Natural killer cell (primary cell): ENCODE measurements at places on chromosomes 2 and 18.

- DNase-seq: no peak
These were observed 992.7 kb downstream of the BCL11A start for GRCh38 chr2:59560769-59561168.

DNA sequence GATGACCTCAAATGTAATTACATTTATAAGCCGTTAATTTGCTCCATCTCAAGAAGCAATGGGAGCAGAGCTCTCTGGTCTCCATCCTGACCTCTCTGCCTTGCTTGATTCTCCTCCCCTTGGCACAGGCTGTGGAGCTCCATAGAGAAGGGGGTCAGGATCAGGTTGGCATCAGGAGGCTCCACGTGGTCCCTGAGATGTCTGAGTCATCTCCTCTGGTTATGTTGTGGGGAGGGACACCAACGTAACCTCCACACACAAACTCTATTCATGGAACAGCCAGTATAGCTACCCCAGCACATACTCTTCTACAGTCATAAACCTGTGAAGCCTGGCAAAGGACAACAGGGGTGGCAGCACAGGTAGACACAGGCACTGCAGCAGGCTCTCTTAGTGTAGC, 29.0 kb downstream of the TRABD2A start:
- no peak for DNase-seq

DNA sequence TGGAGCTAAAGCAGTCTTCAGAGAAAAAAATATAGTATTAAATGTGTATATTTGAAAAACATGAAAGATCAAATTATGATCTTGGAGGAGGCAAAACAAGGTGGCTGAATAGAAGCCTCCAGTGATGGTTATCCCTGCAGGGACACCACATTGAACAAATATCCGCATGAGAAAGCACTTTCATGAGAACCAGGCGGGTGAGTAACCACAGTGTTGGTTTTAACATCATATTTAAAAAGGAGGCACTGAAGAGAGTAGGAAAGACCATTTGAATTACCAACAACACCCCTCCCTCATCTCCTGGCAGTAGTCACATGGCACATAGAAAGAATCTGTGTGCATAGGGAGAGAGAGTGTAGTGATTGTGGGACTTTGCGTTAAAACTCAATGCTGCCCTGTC, 759.6 kb upstream of the NRXN1 start:
- no peak for DNase-seq

GRCh38 chr2:135657806-135658582, 83.7 kb upstream of the UBXN4 start:
- peak; percentile 78 for DNase-seq

- DNase-seq: no peak
These were observed 713.0 kb downstream of the LRRTM4 start for GRCh38 chr2:76809136-76809535.

DNA sequence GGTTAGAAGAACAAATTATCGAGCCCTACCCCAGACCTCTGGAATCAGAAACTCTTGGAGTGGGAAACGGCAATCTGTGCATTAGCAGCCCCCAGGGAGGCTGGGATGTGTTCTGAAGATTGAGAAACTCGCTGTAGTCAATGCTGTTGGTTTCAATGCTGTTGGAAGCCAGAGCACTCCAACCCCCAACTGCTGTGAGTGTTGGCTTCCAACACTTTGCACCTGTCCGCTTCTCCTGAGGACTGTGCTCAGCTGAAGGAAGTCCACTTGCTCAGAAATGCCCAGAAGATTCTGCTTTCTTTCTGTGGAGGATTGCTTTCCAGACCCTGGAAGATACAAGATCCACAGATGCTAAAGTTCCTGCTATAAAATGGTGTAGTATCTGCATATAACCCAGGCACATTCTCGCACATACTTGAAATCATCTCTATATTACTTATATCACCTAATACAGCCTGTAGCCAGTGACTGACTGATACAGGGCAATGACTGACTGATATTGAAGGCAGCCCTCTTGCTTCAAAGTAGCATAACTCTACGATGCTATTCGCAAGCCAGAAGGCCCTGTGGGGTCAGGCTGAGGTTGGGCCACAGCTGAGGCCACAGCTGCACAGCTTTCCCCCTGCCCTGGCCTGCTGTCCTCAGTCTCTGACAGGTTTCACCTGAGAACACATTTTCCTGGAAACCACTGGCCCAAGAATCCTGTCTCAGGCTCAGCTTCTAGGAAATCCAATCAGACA, 757.7 kb upstream of the ID2 start:
- DNase-seq: no peak

DNA sequence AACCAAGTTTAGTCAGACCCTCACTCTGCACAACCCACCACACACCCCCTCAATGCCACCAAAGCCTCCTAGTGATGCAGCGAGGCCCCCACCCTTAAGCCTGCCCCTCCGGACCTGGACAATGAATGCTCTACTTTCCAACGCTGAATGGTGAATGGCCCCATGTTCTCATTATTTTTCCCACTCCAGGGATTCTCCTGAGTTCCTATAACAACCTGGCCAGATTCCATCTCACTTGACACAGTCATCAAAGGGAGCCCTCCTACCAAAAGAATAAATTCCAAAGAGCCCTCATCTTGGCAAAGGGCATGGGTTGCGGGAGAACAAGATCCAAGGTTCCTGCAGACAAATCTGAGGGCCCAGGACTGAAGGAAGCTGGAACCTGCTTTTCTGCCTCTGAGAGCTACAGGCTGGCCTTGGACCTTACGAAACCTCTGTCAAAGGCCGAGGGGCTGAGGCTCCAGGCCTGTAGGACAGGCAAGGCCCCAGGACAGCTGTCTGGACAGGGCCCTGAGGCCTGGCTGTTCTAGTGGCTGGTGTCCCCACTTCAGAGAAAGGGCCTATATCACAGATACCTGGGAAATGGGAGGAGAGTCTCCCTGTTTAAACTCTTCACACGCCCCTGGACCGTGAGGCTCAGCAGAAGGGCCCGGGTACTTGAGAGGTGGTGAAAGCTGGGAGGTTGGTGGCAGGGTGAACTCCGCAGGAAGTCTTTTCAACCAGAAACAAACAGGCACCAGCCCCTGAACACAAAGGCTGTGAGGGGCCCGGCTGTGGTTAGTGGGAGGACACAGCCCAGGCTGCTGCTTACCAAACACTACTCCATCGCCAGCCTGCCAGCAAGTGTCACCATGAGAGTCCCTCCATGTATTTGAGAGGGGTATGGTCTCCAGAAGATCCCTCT, 27.3 kb downstream of the SFXN5 start:
- peak; percentile 16 for DNase-seq

- no peak for DNase-seq
These were observed 52.8 kb upstream of the RMDN2 start for GRCh38 chr2:37872192-37872750.

GRCh38 chr2:134202371-134202770, 51.5 kb upstream of the MGAT5 start:
- no peak for DNase-seq

GRCh38 chr2:127197475-127198385, 22.4 kb downstream of the CYP27C1 start:
- peak; percentile 64 for DNase-seq

DNA sequence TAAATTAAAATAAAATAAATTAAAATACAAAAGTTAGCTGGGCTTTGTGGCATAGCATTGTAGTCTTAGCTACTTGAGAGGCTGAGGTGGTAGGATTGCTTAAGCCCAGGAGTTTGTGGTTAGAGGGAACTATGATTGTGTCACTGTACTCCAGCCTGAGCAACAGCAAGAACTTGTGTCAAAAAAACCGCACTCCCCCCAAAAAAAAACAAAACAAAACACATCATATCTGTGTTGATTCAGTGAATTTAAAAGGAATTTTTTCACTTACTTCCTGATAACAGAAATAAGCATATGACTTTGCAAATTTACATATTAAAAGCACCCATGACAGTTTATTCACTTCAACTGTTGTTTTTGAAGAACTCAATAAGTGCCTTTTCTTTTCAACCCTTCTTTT, 68.1 kb upstream of the PELI1 start:
- no peak for DNase-seq

DNA sequence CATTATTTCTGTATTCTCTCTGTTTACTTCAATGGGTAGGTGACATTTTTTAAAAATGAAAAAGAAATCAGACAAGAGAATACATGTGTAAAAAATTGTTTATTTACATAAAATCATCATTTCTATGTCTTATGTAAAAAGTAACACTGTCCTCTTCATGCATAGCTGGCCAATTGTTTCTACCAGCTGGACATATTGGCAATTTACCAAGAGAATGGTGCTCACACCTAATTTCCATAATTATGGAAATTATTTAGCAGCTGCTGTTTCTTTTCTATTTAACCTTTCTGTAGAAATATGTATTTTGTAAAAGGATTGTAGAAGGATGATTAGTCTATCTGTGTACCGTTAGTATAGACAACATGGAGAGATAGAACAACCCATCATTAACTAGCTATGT, 791.9 kb downstream of the TRIB2 start:
- no peak for DNase-seq

DNA sequence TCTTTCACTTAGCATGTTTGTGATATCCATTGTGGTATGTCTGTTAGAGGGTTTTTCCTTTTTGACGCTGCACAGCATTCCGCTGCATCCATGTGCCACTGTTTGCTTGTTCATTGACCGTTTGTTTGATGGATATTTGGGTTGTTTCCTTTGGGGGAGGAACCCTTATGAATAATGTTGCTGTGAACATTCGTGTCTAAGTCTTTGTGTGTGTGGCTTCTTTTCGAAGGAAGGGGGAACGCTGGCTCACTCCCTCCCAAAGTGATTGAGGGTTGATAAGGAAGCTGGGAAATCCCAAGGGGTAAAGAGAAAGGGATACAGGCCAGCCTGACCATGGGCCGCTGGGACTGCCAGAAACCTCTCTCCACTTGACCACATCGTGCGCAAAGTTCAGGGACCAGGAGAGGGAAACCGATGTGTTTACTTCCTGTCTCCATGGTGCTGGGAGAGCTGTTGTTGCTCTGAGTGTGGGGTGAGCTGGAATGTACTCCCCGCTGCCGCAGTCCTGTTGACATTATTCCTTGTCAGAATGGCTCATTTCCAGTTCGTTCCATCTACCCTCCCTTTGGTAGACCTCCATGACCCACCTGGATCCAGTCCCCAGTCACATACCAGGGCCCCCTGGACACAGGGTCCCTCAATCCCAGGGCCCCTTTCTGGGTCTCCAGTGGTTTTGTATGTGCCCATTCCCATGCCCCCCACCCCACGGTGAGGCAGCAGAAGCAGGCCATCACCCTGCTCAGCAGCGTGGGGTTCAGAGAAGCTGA, 39.6 kb downstream of the HS1BP3 start:
- no peak for DNase-seq

DNA sequence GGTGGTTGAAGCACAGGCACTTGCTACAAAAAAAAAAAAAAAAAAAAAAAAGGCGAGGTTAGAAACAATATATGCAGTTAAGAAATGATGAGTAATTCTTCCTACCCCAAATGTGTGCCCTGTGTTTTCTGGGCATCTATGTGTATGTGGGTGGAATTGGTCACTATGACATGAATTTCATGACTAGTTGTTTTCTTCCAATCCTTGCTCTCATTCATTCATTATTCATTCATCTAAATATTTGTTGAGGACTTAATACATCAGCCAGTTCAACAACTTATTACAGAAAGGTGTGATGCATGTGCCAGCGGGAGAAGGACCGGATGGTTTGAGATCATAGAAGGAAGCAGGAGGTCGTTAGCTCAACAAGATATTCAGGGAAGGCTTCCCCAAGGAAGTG, 8.3 kb upstream of the EGR4 start:
- DNase-seq: no peak

DNA sequence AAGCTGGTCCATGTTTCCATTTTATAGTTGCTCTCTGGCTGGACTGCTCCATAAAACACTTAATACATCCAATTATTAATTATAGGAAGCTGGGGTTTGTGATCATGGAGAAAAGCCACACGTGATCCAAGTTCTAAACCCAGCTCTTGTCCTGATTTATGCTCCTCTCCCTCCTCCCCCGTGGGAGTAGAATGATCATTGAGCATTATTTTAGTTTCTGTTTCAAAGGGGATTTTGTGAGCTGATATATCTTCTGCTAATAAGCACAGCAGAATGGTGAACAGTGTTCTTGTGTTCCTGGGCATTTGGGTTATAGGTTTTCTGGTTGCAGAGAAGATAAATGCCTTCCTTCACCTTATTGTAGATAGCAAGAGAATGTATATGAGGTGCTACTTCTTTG, 135.7 kb upstream of the TMEM200C start:
- no peak for DNase-seq

DNA sequence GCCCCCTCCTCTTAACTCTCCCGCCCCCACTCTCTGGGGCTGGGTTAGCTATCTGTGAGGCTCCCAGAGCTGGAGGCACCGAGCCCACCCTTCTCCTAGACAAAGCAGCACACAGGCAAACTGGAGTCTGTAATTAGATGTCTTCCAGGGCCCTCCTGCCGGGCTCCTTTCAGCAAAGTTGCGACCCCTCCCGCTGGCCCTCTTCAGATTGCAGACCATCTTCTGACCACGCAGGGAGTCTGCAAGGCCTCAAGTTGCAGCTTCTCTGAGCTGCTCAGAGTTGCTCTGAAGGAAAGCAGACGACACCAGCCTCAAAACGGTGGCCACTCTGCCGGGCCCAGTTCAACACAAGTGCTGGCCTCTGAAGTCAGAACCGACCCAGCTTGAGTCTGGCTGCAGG, 228.4 kb upstream of the COPS8 start:
- DNase-seq: no peak

DNA sequence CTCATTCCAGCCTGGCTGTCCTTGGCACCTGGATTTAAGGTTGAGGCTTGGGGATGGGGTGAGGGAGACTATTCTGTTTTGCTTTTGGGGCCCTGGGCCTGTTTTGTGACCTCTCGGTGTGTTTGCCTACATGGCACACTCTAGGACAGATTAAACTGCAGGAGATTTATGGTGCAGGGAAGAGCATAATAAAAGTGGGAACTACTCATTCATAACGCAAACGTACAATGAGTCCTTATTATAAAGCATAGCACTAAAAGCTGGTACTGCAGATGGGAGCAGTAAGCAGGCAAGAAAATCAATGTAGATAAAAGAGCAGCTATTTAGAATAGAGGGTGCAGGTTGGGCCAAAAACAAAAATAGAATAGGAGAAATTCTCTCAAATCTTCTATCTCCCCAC, 238.4 kb downstream of the ACTR3 start:
- no peak for DNase-seq

- no peak for DNase-seq
These were observed 44.8 kb upstream of the MAP3K20 start for GRCh38 chr2:173030561-173031490.

DNA sequence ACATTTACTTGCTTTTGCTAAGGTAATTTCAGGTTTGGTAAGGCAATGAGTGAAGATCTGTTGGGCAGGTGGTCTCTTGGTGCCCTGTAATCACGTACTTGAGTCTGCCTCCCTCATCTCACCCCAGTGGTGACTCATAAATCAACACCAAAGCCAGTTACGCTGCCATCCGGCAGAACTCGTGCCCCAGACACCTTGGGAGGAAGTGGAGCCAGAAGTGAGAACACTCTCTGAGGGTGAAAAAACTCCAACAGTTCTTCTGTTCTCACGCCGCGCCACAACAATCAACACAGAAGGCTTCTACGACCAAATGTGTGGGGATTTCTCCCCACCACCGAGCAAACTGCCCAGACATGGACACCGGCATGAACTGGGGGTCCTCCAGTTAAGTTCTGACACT, 206.2 kb downstream of the ARL4C start:
- peak; percentile 96 for DNase-seq

GRCh38 chr2:28414583-28414982, 21.9 kb downstream of the FOSL2 start:
- no peak for DNase-seq

GRCh38 chr18:67500522-67501205, 15.9 kb downstream of the DSEL start:
- no peak for DNase-seq
